ENCODE measurements at places on chromosomes 3 and 15.

DNA sequence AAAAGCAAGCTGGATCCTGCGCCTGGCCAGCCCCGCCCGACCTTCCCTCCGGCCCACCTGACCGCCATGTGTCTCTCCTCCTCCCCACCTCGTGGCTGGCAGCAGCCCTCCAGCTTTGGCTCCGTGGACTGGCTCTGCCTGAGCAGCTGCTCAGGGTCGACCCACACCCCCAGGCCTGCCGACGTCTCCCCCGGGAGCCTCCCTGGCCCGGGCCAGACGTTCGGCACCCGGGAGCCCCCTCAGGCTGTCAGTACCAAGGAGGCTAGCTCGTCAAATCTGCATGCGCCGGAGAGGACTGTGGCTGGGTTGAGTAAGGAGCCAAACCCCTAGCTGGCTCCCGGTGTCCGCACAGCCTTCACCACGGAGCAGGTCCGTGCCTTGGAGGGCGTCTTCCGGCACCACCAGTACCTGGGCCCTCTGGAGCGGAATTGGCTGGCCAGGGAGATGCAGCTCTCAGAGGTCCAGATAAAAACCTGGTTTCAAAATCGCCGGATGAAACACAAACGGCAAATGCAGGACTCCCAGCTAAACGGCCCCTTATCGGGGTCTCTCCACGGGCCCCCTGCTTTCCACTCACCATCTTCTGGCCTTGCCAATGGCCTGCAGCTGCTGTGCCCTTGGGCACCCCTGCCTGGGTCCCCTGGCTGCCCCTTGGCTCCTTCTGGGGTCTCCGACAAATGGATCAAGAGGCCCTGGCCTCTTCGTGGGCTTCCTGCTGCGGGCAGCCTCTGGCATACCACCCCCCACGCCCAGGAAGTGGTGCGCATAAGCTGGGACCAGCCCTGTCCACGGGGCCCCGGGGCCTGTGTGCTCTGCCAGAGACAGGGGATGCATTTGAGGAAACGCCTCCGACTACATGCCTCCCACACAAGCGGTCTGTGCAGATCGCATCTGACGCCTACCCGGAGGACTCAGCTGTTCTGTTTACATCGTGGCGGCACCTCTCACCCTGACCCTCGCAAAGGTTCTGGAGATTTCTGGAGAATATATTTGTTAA lies 345.0 kb downstream of the ZNF385D start:
- no peak for DNase-seq

- no peak for DNase-seq
Measured at GRCh38 chr3:101817992-101818391, 31.3 kb upstream of the NFKBIZ start.

DNA sequence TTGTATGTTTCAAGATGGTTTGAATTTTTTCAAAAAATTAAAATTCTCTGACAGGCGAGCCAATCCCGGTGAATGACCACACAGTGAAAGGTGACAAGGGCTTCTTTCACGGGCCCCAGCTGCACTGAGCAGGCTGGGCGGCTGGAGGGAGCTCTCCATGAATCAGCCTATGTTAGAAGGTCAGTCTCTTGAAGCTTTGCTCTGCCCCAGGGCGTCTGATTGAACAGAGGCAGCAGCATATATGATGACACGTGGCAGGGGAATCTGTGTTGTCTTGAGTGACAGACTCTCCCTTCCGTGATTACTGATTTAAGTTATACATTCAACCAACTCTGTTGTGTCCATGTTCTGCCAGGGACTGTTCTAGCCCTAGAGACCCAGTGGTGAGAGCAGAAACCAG lies 51.5 kb downstream of the ISG20 start:
- DNase-seq, result peak; percentile 54

GRCh38 chr3:107897471-107898061 lies 193.3 kb downstream of the CD47 start:
- peak; percentile 35 for DNase-seq

GRCh38 chr3:7506606-7507180 lies 645.8 kb downstream of the GRM7 start:
- DNase-seq, result no peak

DNA sequence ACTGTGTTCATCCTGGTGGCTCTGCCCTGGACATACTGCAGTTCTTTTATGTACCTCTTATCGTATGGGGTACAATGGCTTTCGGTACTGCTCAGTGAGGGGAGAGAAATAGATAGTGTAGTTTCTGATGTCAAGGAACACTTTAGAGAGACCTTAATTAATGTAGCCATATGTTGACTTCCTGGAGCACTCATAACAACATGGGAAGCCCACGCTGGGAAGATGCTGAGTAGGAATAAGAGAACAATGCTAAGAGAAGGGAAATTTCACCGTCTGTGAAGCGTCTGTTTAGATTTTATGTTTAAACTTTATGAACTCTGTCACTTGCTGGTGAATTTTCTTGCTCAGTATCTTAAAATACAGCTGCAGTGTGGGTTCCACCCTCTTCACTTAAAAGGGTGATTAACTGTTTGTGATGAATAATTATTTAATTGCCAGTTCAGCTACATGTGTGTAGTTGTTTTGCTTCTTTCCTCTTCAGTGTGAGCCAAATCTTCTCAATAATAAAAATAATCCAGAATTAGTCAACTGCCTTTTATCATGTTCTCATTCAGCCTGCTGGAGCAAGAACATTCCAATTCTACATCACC lies 373.1 kb upstream of the TPRG1 start:
- DNase-seq, result no peak

DNA sequence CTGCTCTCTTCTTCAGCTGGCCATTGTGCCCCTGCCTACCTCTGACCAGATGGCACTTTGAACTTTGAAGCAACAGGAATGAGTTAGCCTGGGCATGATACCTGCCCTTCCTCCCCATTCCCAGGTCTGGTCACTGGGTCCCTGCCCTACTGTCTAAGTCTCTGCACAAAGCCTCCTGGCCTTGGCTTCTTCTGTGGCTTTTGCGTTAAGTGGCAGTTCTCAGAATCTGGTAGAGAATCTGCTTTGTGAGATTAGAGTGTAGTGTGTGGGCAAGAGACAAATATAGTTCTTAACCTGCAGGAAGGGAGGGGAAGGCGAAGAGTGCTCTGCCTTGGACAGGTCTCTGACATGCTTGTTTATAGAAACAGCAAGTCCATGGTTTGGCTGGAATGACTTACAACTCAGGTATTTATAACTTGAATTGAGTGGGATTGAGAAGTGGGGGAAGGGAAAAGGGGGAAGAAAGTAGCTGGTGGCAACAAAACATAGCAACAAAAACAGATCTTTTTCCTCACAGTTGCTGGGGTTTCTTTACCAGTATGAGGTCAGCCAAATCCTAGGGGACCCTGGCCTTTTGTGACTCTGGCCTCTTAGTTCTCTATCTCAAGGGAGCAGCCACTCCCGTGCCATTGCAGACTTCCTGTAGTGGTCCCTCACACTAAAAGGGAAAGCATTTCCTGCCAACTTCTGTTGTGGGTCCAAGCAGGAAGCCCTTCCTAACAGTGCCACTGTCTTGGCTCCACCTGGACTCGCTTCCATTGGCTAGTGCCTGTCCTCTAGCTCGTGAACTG lies 16.7 kb downstream of the MAPKBP1 start:
- peak; percentile 80 for DNase-seq

DNA sequence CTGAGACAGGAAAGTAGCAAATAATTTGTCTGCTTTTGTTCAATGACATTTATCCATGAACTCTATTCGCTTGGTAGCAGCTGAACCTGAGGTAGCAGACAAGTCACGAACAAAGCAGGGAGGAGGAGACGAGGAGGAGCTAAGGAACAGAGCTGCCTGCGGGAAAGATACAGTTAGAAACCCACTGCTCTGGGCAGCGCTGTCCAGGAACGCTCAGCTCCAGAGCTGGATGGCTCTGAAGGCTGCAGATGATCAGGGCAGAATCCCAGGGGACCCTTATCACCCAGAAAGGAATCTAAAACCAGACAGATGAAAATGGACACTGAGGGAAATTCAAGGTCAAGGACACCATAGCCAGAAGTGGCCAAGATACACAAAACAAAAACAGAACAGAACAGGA lies 257.8 kb downstream of the CD47 start:
- DNase-seq, result peak; percentile 15

DNA sequence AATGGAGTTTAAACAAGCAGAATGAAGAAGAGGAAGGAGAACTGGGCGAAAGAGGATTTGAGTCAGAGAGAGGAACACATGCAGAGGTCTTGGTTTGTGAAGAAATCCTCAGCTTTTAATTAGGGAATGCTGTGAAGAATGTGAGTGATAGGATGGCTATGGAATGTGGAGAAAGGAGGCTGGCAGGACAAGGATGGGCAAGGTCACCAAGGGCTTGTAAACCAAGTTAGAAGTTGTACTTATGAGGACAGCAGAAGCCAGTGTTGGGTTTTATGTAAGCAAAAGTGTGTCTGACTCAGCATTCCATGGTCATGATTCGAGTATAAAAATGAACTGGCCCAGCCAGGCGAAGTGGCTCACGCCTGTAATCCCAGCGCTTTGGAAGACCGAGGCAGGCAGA lies 60.0 kb upstream of the IL12A start:
- DNase-seq, result peak; percentile 100

DNA sequence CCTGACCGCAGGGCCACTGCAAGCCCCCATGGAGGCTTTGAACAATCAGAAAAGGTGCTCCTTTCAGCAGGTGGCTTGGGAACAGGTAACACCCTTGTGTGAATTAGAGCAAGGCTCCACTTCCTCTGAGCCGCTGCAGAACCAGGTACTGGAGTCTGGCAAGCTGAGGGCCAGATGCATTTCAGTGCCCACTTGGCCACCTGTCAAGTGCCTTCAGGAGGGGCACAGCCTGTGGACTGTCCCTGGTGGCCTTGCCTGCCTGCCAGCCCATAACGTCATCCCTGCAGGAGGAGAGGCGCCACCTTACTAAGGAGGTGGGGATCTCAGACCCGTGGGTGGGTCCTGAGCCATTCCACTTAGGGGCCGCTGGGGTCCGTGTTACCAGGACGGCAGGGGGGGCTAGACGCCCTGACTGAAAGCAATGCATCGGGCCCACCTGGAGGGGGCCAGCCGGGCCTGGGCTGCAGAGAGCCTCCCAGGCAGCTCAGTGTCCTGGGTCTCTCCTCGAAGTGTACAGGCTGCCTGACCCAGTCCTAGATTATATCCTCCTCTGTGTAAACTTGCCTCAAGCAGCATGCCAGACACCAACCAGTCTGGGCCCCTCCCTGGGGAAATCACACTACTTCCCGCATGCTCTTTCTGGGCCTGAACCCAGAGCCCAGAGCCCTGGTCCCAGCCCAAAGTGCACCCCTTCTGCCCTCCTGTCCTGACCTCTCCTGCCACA lies 16.1 kb downstream of the SPTBN5 start:
- no peak for DNase-seq

DNA sequence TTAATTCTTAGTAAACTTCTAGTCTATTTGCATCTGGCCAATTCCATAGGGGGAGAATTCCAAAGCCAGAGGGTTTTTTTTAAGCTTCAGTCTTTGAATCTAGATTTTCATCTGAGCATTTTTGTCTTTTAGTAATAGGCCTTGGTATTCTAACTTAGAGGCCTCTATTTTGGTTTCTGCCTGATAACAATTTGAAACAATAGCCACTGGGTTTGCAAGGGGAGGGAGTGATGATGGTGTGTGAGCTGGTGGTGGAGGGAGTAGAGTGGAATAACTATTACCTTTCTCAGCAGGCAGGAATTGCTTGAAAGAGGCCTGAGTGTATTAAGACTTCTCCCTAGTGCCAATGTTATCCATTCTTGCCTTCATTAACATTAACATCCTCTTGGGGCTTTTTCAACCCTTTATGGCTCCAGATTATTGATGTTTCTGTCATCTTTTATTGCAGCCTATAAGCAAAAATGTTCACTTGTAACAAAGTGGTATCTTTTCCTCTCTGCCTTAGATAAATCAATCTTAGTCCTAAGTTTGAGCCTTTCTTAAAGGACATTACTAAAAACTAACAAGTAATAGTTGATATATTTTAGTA lies 26.5 kb upstream of the TCF12 start:
- DNase-seq, result no peak

GRCh38 chr3:193207290-193208273 lies 33.4 kb upstream of the PLAAT1 start:
- no peak for DNase-seq
